ENCODE measurements at places on chromosomes 1 and 21. TPM values are rescaled to one million over a fixed set of nuclear protein-coding genes. Genes with fewer than 3 reads are reported as not detected.
A peak's percentile ranks its signal among the peaks of the same experiment; 100 is the strongest.

DNA sequence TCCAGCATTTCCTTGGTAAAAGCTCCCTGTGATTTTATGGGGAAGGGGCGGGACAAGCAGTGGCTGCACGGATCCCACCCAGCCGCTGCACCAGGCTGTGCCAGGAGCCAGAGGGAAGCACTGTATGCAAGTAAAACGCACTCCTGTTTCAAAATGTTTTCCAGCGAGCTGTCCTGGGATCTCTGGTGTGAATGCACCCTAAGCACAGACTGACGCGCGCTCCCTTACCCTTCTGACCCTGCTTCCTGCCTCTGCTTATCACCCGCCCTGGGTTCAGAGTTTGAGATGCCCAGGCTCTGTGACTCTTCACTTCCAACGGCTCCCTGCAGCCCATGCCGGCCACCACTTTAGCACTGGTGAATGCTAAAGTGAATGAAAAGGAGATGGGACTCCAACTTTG is 131.2 kb downstream of the RHOU start:
- DNase-seq, result no peak

DNA sequence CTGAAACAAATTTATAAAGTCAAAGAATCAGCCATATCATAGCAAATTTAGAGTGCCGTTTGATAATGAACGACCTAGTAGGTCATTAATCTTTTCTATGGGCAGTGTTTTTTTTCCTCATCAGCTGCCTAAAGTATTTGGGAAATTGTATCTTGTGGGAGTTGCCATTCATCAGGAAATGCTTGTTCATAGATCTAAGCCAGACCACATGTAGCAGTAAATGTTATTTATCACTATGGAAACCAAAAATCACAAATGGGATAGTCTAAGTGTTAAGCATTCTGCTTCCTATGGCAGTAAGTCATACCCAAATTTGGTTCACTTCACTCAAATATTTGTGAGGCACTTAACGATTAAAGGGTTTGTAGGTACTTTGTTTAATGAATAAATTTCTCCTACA is 52.9 kb downstream of the LRRC8D start:
- DNase-seq, result no peak

DNA sequence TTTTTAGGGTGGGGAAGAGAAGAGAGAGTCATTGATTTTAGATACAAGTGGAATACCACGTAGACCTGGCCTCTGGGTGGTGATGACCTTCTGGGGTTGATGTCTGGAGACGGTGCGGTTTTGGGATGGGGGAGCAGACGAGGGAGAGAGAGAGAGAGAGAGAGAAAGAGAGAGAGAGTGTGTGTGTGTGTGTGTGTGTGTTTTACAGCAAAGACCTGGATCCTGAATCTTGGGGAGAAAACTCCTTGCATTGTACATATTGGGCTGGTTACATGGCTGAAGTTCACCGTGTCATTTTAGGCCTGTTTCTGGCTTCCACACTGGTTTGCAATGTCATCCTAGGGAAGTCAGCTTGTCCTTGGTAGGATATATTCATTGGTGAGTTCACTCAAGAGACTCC is 89.0 kb downstream of the GALNT2 start:
- DNase-seq, result no peak

GRCh38 chr1:99661780-99662179 is 15.9 kb downstream of the PALMD start:
- no peak for DNase-seq

- no peak for DNase-seq
These were observed 192.5 kb downstream of the ZZZ3 start for GRCh38 chr1:77489910-77490309.

DNA sequence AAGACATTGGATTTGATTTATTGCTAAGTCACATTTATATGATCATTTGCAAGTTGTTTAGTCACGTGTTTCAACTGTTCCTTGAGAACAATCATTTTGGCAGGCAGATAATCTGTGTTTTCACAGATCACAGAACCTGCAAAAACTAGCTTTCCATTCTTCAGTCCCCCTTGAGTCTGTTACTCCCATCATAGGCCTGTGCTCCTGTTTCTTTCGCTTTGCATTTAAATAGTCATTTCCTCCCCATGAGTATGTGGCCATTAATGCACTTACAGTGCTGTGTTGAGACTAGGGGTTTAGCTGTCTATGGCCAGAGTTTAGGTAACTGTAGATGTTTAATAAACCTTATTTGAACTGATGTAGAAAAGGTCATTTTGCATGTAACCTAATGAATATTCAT is 214.5 kb downstream of the PATJ start:
- no peak for DNase-seq

DNA sequence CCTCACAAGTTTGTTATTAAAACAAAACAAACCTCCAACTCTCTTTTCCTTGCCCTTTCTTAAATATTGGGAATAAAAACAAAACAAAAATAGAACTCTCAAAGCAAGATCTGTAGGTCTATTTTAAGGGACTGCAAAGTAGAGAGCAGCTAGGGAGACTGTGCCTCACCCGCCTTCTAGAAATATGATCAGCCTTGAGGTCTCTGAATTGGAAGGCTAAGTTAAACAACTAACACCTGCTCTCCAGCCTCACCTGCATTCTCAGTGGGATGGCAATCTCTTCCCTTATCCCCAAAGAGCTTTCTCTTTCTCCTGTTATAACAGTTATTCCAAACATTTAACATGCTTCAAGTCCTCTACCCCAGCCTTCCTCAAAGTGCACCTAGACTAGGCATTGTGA is 75.5 kb upstream of the TNR start:
- DNase-seq, result no peak

- DNase-seq, result no peak
These were observed 447.2 kb upstream of the NR5A2 start for GRCh38 chr1:199580300-199580699.

DNA sequence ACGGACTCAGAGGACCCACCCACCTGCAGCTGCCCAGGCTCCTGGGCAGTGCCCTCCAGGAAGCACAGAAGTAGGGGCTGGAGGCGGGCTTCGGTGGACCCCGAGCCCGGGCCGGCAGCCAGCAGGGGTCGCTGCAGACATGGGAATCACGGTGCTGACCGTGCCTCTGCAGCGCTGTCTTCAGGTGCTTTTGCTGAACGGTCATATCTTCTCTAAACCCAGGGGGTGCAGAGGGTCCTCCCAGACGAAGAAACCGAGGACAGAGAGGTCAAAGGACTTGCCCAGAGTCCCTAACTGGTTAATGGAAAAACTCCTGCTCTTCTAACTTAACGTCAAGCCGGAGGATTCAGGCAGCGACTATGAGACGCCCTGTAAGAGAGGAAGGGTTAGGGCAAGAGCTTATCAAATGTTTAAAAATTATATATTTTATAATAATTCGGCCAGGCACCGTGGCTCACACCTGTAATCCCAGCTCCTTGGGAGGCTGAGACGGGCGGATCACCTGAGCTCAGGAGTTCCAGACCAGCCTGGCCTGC is 21.5 kb upstream of the LEFTY2 start:
- no peak for DNase-seq

GRCh38 chr1:7515175-7515574 is 255.9 kb upstream of the VAMP3 start:
- DNase-seq, result no peak

GRCh38 chr1:87333692-87334347 is 5.1 kb downstream of the LMO4 start:
- DNase-seq, result no peak

DNA sequence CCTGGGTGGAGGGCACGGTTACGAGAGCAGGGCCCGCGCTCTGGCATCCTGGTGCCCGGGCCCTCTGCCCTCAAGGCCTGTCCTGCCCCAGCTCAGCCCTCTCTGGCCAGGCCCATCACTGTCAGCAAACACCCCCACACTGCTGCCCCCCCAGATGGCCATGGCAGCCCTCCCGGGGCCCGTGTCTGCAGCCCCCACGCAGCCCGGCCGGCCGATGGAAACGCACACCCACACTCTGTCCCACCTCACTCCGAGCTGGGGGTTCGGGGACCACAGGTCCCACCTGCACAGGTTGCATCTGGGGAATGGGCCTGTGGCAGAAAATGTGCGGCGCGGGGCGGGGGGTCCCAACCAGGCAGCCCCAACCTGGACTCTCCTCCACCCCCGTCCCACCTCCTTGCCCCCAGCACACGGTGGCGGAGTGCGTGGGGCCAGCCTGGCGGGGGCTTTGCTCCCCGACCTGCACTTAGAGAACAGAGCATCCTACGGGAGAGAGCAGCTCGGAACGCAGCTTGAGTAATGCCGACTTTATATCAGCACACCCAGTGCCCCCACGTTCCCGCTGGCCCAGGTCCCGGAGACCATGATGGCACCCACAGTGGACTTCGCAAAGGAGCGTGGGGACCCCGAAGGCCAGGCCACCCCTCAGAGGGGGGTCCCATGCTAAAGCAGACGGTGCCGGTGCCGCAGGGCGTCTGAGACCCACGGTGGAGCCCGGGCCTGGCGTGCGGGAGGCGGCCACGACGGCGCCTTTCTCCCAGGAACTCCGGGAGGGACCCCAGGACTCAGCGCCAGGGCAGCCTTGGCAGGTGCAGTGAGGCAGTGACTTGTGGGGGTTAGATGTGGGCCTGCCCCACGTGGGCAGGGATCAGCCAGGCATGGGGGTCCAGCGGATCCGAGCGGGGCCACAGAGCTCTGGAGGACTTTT is 7.5 kb upstream of the RNF223 start:
- DNase-seq, result no peak

DNA sequence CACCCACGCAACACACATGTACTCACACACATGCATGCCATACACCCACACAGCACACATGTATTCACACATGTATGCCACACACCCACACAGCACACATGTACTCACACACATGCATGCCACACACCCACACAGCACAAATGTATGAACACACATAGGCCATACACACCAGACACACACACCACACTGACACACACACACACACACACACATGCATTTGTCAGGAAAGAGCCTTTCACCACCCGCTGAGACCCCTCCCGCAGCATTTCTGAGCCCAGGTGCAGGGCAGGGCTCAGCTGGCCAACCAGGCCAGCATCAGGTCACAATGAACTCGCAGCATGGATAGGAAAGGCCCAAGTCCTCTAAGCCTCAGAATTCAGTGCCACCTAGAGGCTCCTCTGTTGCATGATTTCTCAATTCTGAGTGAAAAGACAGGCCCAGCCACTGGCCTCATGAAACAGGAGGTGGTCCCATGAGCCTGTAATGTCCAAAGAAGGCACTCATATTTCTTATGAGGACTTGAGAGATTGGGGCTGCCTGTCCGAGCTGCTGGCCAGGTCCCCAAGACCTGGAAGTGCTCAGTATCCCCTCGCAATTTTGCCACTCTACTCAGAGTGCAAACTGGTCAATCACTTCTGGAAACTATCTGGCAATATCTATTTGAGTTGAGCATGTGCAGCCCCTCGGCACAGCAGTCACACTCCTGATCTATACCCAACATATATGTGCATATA is 57.3 kb downstream of the PSMG1 start:
- peak; percentile 82 for DNase-seq

GRCh38 chr1:109997867-109998229 is 13.3 kb downstream of the AHCYL1 start:
- no peak for DNase-seq

DNA sequence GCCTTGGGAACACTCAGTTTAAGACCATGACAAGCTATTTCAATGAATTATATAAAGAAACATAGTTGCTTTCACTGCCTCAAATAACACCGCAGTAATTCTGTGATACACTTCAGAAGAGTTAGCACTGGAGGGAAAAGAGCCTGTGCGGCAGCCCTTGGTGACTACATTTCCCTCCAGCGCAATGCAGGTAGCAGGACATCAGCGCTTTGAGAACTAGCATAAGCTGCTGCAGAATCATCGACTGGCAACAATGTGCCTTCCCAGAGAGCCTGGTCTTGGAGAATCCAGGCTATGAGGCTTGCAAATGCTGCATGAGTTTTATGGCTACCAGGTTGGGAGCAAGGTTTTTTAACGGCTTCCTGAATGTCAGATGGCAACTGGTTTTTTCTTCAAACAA is 7.5 kb downstream of the NRIP1 start:
- DNase-seq, result no peak

GRCh38 chr1:113818578-113818977 is 6.3 kb upstream of the RSBN1 start:
- no peak for DNase-seq

DNA sequence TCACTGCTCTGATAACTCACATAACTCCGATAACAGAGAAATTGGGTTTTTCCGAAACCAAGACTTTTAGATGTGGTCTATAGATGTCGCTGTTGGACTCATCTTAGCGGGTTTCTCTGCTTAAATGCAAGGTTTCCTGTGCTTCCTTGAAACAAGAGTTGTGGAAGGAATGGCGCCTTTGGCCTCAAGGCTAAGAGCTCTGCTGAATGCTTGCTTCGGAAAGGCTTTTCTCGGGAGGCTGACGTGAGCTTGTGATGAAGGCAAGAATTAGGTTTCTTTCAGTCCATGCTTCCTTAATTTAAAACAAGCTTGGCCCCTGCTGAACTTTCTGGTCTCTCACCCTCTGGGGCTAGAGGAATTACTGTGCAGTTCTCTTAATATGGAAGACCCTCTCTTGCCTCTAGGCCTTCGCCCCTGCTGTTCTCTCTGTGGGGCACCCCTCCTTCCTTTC is 113.5 kb downstream of the MAP3K21 start:
- DNase-seq, result peak; percentile 66

GRCh38 chr1:147762233-147763024 is 2.0 kb upstream of the GJA5 start:
- DNase-seq, result no peak

GRCh38 chr1:233614173-233614742 is 352 bp downstream of the KCNK1 start:
- DNase-seq, result no peak

DNA sequence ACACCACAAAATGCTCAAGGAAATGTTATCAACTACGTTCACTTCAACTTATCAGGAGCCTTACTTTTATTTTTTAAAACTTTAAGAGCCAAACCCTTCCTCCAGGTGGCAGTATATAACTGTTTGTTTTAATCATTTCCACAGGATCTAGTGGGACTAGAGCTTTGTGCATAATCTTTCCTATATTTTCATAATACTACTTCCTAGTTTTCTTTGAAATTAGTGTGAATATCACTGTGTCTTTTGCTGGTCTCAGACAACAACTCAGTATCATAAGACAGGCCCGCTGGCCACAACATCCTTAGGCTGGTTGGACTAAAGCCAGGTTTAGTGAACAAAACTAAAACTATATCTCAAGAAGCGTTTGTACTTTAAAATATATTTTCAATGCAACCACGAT is 145.5 kb downstream of the TIAM1 start:
- DNase-seq, result peak; percentile 40

GRCh38 chr1:113141650-113142473 is 68.9 kb downstream of the LRIG2 start:
- no peak for DNase-seq

GRCh38 chr1:53359225-53359933 is 31.5 kb upstream of the LRP8 start:
- no peak for DNase-seq

- no peak for DNase-seq
These were observed 149.1 kb upstream of the HP1BP3 start for GRCh38 chr1:20936216-20936615.

The C1orf87 gene
- total RNA-seq, result not detected

The TGFB2 gene
- total RNA-seq, result 18.7 TPM

The REG4 gene
- total RNA-seq, result not detected

The NR1I3 gene
- not detected for total RNA-seq

The MIXL1 gene
- total RNA-seq, result not detected

The ADGRL4 gene
- total RNA-seq, result not detected

The NOS1AP gene
- total RNA-seq, result 0.17 TPM

The MYOG gene
- not detected for total RNA-seq

The GJA9 gene
- not detected for total RNA-seq

The AGT gene
- 72.7 TPM for total RNA-seq

Data from H4 (cell line).